ENCODE measurements at places on chromosomes 5 and 9.
A peak's percentile ranks its signal among the peaks of the same experiment; 100 is the strongest.

GRCh38 chr9:125074976-125075375 is 68.4 kb downstream of the SCAI start:
- DNase-seq = peak; percentile 31

DNA sequence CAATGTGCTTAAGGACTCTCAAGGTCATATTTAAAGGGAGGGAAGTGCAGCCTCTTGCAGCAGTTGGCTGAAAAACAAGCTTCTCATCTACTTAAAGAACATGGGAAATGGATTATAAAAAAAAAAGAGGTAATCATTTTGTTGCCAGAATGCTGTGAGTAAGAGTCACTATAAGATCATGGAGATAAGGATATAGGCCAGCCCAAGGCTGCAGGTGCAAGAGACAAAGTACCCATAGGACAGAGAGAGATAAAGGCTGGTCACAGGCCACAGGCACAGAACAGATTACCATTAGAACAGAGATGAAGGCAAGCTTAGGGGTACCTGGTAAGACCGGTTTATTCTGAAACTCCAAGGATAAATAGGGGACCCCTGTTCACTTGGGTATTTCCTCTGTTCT is 70.5 kb downstream of the CDKN2A start:
- DNase-seq = no peak

- no peak for DNase-seq
Observed at GRCh38 chr5:155625897-155626543, 612.5 kb downstream of the KIF4B start.

GRCh38 chr9:110125763-110126351 is 82.1 kb downstream of the C9orf152 start:
- no peak for DNase-seq

DNA sequence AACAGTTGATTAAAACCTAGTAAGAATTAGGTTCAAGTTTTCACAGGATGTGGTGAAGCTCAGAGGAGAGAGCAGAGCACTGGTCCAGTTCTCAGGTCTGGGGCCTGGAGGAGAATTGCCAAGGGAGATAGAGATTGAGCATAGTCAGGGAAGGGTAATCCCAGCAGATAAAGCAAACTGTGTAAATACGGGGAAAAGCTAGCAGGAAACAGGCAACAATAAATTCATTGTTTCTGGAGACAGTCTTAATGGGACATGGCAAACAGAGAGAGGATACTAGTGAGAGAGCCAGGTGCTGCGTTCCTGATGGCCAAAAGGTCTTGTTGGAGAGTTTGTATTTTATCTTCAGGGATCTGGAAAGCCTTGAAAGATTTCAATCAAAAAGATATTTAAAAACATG is 333.0 kb downstream of the PDE4D start:
- no peak for DNase-seq

GRCh38 chr5:2530609-2531008 is 220.9 kb downstream of the IRX2 start:
- no peak for DNase-seq

DNA sequence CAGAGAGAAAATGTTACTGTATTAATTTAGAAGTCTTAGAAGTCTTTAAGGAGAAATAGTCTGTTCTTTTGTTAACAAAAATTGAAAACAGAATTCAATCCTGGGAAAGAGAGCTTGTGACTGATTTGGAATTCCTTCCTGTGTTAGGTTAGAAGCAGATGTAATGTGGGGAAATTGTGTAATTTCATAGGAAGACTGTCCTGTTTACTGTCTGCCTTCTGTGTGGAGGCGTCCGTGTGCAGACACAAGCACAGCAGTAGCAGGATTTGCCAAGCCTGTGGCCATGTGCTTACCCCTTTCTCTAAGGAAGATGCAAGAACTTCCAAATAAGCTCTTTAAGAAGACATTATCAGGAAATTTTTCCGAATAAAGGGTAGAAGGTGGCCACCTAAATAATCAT is 36.7 kb upstream of the F2R start:
- no peak for DNase-seq

- no peak for DNase-seq
Observed at GRCh38 chr5:68214482-68215207, 911 bp upstream of the PIK3R1 start.

- no peak for DNase-seq
Observed at GRCh38 chr9:3191715-3192114, 334.1 kb downstream of the RFX3 start.

DNA sequence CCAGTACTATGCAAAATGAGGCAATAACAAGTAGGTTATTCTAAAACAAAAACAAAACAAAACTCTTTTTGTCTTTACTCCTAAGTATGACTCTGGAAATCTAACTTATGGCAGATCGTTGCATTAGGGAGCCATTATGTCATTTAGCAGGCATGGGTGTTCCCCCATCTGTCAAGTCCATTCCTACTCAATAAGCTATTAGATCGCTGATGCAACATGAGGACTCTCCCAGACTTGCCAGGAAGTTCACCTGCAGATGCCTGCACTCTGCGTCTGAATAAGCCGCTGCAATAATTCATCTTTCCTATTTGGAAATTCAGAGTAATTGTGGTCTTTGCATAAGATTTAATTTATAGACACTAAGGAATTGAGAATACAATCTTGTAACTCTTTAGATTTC is 585.0 kb downstream of the KIF4B start:
- no peak for DNase-seq

DNA sequence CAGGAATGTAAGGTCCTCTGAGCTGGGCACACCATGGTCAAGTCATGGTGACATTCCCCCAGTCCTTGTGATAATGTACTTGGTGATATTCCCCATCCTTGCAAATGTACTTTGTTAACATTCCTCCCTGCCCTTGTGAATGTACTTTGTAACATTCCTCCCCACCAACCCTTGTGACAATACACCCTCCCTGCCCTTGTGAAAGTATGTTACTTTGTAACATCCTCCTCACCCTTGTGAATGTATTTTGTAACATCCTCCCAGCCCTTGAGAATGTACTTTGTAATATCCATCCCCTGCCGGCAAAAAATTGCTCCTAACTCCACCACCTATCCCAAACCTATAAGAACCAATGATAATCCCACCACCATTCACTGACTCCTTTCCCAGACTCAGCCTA is 53.3 kb downstream of the RAPGEF6 start:
- no peak for DNase-seq

DNA sequence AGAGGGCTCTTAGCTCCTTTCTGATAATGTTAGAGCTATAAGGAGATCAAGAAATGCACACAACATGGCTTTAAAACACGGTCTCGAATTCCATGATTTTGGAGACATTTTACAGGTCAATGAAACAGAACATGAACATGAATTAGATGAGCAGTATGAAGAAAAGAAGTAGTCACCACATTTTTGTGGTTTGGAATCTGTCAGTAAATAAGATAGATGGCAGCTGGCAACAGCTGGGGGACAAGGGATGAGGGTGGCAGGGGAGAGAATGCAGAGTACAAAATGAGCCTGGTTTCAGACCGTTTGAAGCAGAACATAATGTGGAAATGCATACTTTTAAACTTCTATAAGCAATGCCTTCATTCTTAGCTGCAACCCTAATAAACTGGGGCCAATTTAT is 107.1 kb downstream of the OXCT1 start:
- DNase-seq = peak; percentile 17

DNA sequence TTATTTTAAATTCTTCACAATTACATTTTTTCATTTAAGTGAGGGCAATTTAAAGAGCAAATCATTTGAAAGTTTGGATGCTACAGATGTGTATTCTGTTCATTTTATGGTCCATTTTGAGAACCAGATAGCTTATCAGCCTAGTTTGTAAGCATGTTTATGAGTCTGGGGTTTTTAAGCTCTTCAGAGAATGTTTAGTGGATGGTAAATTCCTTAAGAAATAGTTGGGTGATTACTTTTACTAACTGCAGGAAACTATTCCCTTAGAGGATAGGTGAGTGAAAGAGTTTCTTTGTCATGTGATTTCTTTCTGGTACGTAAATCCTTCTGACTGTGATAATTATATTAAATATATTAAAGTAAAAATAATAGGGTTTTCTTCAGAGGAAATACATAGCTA is 17.6 kb downstream of the RASGRF2 start:
- no peak for DNase-seq

DNA sequence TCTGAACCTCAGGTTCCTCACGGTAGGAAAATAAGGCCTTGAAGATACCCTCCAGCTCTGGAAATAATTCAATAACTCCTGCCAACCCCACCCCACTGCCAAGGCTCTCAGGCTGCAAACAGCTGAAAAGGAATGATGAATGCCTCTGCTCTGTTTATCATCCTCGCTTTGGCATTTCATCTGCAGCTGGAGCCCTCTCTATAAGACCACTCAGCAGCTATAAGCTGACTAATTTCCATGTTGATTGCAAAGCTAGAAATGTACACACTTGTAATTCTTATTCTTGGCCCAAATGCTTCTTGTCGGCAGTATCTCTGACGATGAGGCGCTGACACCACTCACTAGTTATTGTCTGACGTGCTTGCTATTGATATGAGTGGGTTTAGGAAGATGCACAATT is 408.4 kb upstream of the NMUR2 start:
- DNase-seq = no peak

- no peak for DNase-seq
Observed at GRCh38 chr5:139486201-139486600, 3.6 kb upstream of the STING1 start.

DNA sequence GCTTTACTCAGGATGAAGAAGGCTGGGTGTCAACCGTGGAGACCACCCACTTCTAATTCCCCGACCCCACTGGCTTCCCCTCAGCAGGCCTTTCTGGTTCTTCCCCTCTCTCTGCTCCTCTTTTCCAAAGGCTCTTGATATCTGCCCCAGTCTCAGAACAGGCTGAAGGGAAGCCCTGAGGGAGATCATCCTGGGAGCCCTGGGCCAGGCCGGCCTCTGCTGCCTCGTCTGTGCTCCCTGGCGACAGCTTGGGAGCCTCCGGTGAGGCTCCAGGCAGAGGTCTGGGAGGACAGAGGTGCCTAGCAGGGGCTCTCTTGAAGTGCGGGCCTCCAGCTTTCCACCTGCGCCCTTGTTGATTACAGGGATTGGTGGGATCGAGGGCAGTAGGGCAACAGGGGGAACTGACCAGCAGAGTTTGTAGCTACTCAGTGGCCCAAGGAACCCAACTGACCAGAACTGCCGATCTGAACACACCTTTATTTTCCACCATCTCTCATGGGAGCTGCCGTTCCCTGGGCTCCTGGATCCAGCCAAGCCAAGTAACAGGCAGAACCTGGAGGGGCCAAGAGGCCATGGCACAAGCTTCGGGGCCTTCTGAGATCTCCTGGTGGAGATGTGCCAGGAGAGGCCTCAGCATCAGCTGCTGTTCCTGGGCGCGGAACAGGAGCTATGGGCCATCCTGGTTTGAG is 198.5 kb downstream of the CACNA1B start:
- DNase-seq = no peak

GRCh38 chr9:5382479-5382878 is 42.8 kb upstream of the RLN1 start:
- no peak for DNase-seq

GRCh38 chr9:81718244-81718643 is 28.9 kb upstream of the TLE1 start:
- no peak for DNase-seq

- peak; percentile 98 for DNase-seq
Observed at GRCh38 chr9:35114113-35114839, 1.4 kb downstream of the ATOSB start.

DNA sequence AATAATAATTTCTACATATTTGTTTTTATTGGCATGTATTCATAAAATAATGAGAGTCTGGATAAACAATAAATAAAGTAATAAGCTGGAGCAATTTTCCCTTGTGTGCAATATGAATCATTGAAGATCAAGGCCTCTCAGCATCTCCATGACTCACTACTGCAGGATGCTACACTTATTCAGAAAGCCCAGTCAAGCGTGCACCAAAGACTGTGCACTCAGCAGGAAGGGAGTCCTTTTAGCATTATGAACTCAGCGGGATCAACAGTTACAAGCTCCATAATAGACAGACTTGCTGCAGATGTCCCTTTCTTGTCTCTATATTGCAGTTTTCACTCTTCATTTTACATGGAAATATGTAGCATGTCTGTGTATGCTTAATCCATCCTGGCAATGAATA is 485.3 kb downstream of the CDH9 start:
- DNase-seq = no peak

DNA sequence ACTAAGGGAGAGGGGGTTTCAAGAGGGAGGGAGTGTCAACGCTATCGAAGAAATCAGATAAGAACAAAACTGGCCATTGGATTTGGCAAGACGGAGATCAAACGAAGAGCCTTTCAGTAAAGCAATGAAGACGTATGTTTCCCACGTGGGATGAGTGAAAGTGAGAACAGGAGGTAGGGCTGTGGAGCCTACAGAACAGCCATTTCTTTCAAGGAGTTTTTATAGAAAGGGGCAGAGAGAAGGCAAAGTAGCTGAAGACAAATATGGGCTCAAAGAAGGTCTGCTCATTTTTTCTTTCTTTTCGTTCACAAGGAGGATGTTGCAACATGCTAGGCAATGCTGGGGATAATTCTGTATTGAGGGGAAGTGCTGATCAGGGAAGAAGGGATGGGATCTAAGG is 98.3 kb downstream of the SUSD1 start:
- DNase-seq = no peak

DNA sequence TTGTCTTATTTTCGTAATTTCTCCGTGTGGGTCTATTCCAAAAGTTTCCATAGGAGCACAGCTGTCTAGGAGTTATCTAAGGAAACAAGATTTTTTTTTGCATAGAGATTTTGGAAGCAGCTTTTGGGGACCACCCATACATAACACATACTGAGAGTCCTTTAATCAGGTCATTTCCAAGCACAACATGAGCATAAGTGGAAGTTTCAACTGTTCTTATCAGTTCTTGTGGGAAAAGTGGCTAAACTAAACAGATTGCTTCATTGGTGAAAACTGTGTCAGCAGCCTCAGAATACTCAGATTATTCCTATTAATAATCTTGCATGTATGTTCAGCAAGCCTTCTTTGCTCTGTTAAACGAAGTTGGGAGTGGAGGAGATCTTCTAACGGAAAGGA is 153.6 kb upstream of the TYRP1 start:
- DNase-seq = no peak

DNA sequence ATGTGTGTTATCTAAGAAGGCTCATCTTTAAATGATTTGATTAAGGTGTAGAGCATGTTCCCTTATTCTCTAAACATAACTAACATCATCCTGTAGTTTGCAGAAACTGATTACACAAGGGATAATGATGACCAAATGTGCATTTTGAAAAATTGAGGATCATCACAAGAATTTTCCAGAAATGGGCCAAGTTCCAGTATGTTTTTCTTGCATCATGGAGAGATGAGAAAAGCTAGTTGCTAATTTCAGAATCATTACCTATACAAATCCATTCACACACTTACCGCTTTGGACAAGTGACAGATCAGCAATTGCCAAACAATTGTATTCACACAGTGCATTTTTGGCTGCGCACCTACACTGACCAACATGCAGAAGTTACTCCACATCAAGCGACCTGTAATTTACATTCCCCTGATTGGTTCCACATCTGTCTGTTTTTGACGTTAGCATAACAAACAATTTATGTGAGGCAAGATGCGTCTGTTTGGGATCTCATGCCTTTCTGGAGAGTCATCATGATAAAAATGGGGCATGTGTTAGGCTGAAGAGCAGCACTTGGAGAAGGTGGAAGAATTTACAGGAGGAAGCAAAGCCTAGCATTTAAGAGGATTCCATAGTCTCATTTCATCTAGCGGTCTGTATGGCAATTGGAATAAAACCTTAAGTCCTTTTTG is 2.8 kb upstream of the BNC2 start:
- DNase-seq = no peak

GRCh38 chr5:113939988-113940387 is 421.9 kb upstream of the KCNN2 start:
- DNase-seq = no peak

- no peak for DNase-seq
Observed at GRCh38 chr5:32711362-32711680, 200 bp downstream of the NPR3 start.

GRCh38 chr5:8650186-8650585 is 781.2 kb downstream of the MTRR start:
- DNase-seq = peak; percentile 59

- no peak for DNase-seq
Observed at GRCh38 chr9:123049589-123050222, 16.2 kb downstream of the GPR21 start.

Data from brain microvascular endothelial cell (primary cell).